ENCODE measurements at places on chromosomes 2 and 18.

DNA sequence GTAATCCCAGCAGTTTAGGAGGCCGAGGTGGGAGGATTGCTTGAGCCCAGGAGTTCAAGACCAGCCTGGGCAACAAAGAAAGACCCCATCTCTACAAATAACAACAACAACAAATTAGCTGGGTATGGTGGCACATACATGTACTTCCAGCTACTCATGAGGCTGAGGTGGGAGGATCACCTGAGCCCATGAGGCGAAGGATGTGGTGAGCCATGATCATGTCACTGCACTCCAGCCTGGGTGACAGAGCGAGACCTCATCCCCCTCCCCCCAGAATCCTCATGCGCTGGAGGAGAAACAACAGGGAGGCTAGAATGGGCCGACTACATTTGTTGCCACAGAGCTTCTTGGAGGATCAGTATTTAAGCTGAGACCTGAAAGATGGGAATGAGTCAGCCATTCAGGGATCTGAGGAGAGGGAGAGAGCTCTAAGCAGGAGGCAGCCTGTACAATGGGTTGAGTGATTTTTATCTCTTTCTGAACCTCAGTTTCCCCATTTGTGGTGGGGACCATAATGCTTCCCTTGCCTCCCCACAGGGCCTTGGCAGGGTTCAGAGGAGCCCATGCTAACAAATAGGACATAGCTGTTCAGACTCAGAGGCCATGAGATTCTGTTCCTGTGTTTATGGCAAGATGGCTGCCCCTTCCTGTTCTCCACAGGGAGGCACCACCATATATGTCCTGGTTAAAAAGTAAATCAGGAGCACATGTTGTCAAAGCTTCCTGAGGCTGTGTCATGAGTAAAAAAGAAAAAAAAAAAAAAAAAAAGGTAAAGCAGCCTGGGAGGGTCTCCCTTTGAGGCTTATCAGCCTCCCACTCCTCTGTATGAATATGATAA lies 131.4 kb upstream of the HAAO start:
- DNase-seq: no peak

- DNase-seq: no peak
Observed at GRCh38 chr18:35672897-35673296, 91.4 kb downstream of the GALNT1 start.

- no peak for DNase-seq
Observed at GRCh38 chr18:24877066-24877465, 416.6 kb downstream of the HRH4 start.

GRCh38 chr2:175180701-175181103 lies 808 bp downstream of the ATP5MC3 start:
- DNase-seq: no peak

- DNase-seq: no peak
Observed at GRCh38 chr2:192029089-192029488, 165.6 kb downstream of the TMEFF2 start.

GRCh38 chr2:28084564-28084963 lies 194.0 kb downstream of the BABAM2 start:
- DNase-seq: no peak

- no peak for DNase-seq
Observed at GRCh38 chr2:45253151-45253550, 243.9 kb upstream of the SIX2 start.

- no peak for DNase-seq
Observed at GRCh38 chr2:65737452-65738011, 305.1 kb upstream of the SPRED2 start.

GRCh38 chr2:120489023-120489422 lies 143.1 kb downstream of the INHBB start:
- no peak for DNase-seq

- DNase-seq: no peak
Observed at GRCh38 chr2:176178038-176178756, 10.3 kb upstream of the HOXD1 start.

- DNase-seq: no peak
Observed at GRCh38 chr2:180524499-180524898, 455.9 kb upstream of the UBE2E3 start.

DNA sequence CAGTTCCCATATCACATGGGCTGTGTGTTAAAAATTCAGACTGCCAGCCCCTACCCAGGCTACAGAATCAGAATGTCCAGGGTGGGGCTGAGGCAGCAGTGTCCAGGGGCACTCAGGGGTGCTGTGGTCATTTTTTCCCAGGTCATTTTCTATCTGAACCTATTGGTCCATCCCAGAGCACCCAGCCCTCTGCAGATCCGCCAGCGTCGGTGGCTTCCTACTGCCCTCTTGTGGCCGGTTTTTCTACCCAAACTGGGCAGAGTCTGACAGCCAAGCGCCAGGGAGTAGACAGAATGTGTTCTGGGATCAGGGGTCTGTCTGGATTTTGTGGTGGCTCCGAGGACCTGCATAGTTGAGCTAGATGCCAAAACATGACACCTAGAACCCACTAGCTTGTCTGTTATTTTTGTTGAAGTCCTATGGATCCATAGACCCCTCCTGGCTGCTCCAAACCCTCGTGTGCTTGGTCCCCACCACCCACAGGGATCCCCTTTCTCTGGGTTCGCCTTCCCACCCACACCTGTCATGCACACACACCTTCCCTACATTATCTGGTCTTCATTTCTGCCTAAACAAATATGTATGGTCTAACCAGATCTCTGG lies 34.1 kb upstream of the RMDN2 start:
- peak; percentile 33 for DNase-seq

- DNase-seq: no peak
Observed at GRCh38 chr2:240563951-240564560, 3.9 kb downstream of the DUSP28 start.

DNA sequence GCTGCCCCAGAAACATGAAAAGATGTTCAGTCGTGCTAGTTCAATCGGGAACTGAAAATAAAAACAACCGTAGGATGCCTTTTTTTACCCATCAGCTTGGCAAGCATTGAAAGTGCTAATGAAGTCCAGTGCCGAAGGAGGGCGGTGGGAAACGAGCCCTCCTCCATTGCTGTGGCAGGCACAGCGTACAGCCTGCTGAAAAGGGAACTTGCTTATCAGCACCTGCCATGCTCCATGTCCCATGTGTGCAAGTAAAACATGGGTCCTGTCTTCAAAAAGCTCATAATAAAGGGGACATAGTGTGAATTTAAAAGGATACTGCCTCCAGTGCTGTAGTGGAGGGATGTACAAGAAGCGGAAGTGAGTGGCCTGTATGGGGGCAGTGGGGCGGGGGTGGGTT lies 82.4 kb downstream of the ARMC9 start:
- DNase-seq: no peak

- no peak for DNase-seq
Observed at GRCh38 chr18:30618567-30618966, 424.0 kb downstream of the DSC3 start.

DNA sequence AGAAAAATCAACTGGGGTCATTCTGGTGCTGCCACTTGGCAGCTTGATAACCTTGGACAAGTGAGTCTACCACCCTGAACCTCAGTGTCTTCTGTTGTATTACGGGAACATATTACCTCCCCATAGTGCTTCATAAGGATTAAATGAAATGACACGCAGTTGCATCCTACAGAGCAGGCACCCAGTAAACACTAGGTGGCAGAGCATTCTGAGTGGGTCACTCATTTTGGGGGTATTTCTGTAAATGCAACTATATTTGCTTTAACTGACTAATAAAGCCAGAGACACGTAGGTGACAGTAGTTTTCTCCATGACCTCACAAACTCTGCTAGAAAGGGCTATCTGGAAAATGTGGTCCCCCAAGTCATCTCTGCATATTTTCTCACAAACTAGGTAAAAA lies 4.7 kb downstream of the CD226 start:
- no peak for DNase-seq

GRCh38 chr2:11056614-11057013 lies 98.7 kb upstream of the SLC66A3 start:
- DNase-seq: peak; percentile 28

DNA sequence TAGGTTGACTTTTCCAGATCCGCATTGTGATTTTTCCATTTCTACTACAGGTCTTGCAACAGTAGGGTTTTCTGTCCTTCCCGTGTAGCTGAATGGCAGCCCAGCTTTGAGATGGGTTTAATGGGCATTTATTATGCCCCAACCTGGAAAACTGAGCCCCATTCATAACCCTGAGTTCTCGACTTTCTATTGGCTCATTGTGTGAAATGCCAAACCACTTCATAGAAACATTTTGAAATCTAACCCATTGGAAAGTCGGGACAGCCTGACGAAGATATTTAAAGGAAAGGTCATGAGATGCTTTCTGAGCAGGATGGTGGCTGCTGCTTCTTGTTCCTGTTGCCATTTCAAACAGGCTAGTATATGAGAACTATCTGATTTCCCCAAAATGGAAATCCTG lies 203.5 kb downstream of the ZFP36L2 start:
- DNase-seq: no peak

DNA sequence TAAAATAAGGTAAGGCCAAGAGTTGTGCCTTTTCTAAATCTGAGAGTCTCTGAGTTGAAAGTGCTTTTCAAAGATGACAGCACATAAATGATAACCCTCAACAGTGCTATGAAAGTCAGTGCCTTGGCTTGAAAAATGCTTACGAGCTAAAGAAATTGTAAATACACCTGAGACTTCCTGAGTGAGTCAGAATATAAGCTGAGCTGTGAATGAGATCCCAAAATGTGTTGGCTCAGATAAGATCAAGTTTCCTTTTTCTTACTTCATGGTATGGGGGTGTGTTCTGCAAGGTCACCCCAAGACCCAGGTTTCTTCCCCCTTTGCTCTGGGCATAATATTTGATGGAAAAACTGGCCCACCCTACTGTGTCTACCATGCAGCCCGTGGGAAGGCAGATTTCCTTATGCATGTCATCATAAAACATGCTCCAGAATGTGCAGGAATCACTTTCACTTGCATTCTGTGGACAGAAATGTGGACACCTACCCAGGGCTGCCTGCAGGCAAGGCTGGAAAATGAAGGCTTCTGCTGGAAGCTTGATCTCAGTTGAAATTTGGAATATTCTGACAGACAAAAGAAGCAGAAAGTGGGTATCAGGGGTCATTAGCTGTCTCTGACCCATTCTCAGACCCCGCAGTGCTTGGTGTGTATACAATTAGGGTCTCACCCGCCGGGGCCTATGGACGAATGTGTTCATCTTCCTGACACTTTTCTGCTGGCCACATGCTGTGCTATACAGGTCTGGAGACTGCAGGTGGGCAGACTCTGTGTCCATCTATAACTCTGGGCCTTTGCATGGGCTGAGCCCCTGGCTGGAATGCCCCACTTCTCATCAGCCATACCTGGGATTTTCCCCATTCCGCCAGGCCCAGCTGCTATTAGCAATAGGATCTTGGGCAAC lies 212.6 kb downstream of the SH3RF3 start:
- no peak for DNase-seq

DNA sequence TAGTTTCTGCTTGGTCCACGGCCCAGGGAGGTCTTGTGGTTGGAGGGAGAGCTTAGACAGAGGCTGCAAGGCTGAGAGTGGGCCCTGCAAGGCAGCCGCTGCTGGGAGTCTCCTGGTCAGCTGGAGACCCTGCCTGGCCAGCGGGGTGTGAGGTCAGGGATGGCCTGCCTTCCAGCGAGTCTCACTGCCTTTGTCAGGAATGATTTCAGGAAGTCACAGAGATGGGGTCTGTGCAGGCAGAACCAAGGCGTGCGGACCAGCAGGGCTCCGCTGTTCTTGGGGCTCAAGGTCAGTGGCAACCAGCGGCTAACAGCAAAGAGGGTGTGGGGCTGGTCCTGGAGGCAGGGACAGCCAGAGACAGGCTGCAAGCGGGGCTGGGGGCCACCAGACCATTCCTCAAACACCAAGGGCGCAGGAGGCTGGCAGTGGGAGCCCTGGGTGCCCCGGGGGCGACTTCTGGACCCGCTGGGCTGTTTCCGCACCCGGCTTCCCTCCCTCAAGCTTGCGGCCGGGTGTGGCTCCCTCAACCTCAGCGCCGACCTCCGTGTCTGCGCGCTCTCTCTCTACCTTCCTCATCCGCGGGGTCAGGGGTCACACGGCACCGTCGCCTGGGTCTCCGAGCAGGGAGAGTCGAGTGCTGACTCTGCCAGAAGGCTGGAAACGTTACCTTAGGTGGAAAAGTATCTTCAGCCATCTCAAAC lies 124.5 kb upstream of the CTDP1 start:
- DNase-seq: no peak

Data from NCI-H1694 treated with DMSO at 0.1 percent for 48 hours (cell line).